Mesenteric fat pad (tissue), 1 donor: ENCODE measurements at places on chromosomes 16 and 17. TPM values are rescaled to one million over a fixed set of nuclear protein-coding genes. Genes with fewer than 3 reads are reported as not detected.

Gene NOS2
- 0.13 TPM for total RNA-seq

Gene PLLP
- 1.8 TPM for total RNA-seq

Gene FOXK2
- total RNA-seq: 65.3 TPM

Gene TIGD7
- total RNA-seq: 5.2 TPM

Gene CAPNS2
- total RNA-seq: 0.55 TPM

Gene TBX6
- 0.67 TPM for total RNA-seq

Gene OTOA
- total RNA-seq: 0.48 TPM

Gene NPIPA3
- 4.1 TPM for total RNA-seq

Gene SUPT6H
- total RNA-seq: 76.6 TPM

Gene SLC16A6
- 8.4 TPM for total RNA-seq

Gene TBC1D28
- total RNA-seq: not detected

Gene C1QTNF8
- total RNA-seq: not detected

Gene AOC2
- total RNA-seq: 10.5 TPM

Gene ACSM2A
- not detected for total RNA-seq

Gene GHDC
- total RNA-seq: 20.0 TPM

Gene PRSS21
- not detected for total RNA-seq

Gene ITGA2B
- total RNA-seq: 1.4 TPM

Gene UMOD
- not detected for total RNA-seq

Gene SALL1
- total RNA-seq: 0.45 TPM

Gene ZNF232
- 4.6 TPM for total RNA-seq

Gene GRIN2A
- total RNA-seq: 0.74 TPM

Gene ZSCAN10
- total RNA-seq: not detected

Gene CLEC10A
- total RNA-seq: 20.6 TPM

Gene SECTM1
- total RNA-seq: 14.6 TPM

Gene IL32
- total RNA-seq: 36.0 TPM

Gene HSD17B1
- total RNA-seq: 3.2 TPM

Gene SKAP1
- 1.1 TPM for total RNA-seq

Gene NGFR
- total RNA-seq: 42.0 TPM

Gene KCNG4
- not detected for total RNA-seq

Gene KLHL10
- total RNA-seq: 0.74 TPM

Gene TMEM106A
- 25.4 TPM for total RNA-seq

Gene NTN1
- total RNA-seq: 3.1 TPM

Gene CSH1
- total RNA-seq: not detected

Gene ICAM2
- total RNA-seq: 75.2 TPM

Gene SEZ6L2
- 1.1 TPM for total RNA-seq

Gene GNAO1
- 3.0 TPM for total RNA-seq

Gene CCL13
- 5.1 TPM for total RNA-seq

Gene RRAD
- total RNA-seq: 3.4 TPM
